ENCODE measurements at places on chromosomes 1 and 21. TPM values are rescaled to one million over a fixed set of nuclear protein-coding genes. Genes with fewer than 3 reads are reported as not detected.

Gene MYOC
- total RNA-seq = 1.2 TPM

Gene GJC2
- 14.8 TPM for total RNA-seq

Gene CELF3
- not detected for total RNA-seq

Gene SDE2
- 15.5 TPM for total RNA-seq

Gene ADORA1
- total RNA-seq = 2.0 TPM

Gene S100A2
- total RNA-seq = 3.3 TPM

Gene DNALI1
- 5.5 TPM for total RNA-seq

Gene DIO1
- total RNA-seq = under 0.01 TPM

Gene KDF1
- not detected for total RNA-seq

Gene ST6GALNAC3
- 0.99 TPM for total RNA-seq

Gene DFFA
- total RNA-seq = 45.5 TPM

Gene SPRR3
- total RNA-seq = not detected

Gene NBPF11
- 5.0 TPM for total RNA-seq

Gene GPR161
- 26.8 TPM for total RNA-seq

Gene SLC25A34
- 0.58 TPM for total RNA-seq

Gene SPRR4
- total RNA-seq = not detected

Gene RPL11
- total RNA-seq = 1,055 TPM

Gene RHEX
- total RNA-seq = not detected

Gene RBP7
- not detected for total RNA-seq

Gene HSPB7
- 3.3 TPM for total RNA-seq

Gene F13B
- not detected for total RNA-seq

Gene TMEM240
- total RNA-seq = 5.5 TPM

Gene LAMC2
- total RNA-seq = 2.3 TPM

Gene PLA2G2A
- total RNA-seq = not detected

Gene FUCA1
- total RNA-seq = 2.2 TPM

Gene UMODL1
- not detected for total RNA-seq

Gene LCE1E
- total RNA-seq = not detected

Gene FAM163A
- not detected for total RNA-seq

Gene PGLYRP4
- total RNA-seq = not detected

Measured in smooth muscle cell of trachea (primary cell).